ENCODE measurements at places on chromosomes 11 and 22. TPM values are rescaled to one million over a fixed set of nuclear protein-coding genes. Genes with fewer than 3 reads are reported as not detected.

Gene RASSF10
- total RNA-seq: 0.40 TPM

Gene IL10RA
- total RNA-seq: 3.4 TPM

Gene BRSK2
- total RNA-seq: 0.32 TPM

Gene OR51E1
- total RNA-seq: 0.66 TPM

Gene RFPL2
- not detected for total RNA-seq

DNA sequence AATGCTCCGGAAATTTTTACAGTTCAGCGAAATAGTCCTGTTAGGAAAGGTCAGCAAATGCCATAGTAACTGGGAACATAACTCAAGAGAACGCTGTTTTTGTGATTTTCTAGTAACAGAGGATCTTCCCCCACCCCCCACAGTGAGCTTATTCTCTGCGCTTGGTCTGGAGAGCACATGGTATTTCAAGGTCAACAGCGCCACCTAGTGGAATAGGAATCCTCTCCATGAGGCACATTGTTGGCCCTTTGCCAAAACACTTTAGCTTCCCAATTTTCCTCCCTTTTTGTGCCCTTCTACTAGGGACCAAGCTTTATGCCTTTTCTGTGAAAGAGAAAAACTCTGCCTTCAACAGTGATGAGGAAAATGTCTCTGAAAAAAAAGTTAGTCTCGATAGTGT lies 13.2 kb upstream of the OR4C12 start:
- H3K4me3 ChIP-seq: no peak overlapping the region
- H3K27ac ChIP-seq: no peak overlapping the region
- no peaks in the 10 kb centered on the region for H3K36me3 ChIP-seq
- DNase-seq: no peak
- no peaks in the 10 kb centered on the region for H3K4me1 ChIP-seq

- no peaks in the 10 kb centered on the region for H3K4me1 ChIP-seq
- no peak overlapping the region for H3K4me3 ChIP-seq
- H3K36me3 ChIP-seq: no peaks in the 10 kb centered on the region
- no peak for DNase-seq
These were observed 43.7 kb downstream of the PC start for GRCh38 chr11:66914505-66914904.

GRCh38 chr11:31887180-31887579 lies 76.1 kb upstream of the PAX6 start:
- no peaks in the 10 kb centered on the region for H3K36me3 ChIP-seq
- no peak for DNase-seq
- H3K27ac ChIP-seq: no peak overlapping the region
- H3K27me3 ChIP-seq: peaks cover 2% of the 10 kb centered on the region
- H3K4me3 ChIP-seq: no peak overlapping the region

DNA sequence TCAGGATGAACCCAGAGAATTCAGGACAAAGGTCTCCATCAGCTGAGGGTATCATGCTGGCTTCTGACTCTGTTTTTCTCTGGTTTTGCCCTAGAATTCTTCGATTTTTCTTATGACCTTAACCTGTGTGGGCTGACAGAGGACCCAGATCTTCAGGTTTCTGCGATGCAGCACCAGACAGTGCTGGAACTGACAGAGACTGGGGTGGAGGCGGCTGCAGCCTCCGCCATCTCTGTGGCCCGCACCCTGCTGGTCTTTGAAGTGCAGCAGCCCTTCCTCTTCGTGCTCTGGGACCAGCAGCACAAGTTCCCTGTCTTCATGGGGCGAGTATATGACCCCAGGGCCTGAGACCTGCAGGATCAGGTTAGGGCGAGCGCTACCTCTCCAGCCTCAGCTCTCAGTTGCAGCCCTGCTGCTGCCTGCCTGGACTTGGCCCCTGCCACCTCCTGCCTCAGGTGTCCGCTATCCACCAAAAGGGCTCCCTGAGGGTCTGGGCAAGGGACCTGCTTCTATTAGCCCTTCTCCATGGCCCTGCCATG lies 16.8 kb downstream of the SERPING1 start:
- H3K27me3 ChIP-seq: no peaks in the 10 kb centered on the region
- H3K4me3 ChIP-seq: no peak overlapping the region
- DNase-seq: no peak
- H3K27ac ChIP-seq: no peak overlapping the region
- no peaks in the 10 kb centered on the region for H3K4me1 ChIP-seq
- peaks cover 26% of the 10 kb centered on the region for H3K36me3 ChIP-seq

DNA sequence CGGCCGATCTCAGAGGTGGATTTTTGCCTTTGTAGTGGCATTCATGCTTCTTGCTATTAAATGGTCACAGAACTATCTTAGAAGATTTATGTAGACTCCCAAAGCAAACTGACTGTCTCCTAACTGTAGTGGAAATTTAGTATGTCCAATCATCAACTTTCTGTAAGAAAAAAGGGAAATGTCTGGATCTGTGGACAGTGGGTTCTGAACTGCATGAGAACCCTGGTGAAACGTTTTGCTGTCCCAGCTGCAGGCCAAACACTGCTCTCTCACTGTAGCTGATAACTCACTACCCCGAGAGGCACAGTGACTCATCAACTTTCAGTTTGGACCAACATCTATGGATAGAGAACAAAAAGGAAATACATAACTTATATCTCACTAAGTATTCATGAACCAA lies 387.1 kb downstream of the SOX6 start:
- peak overlapping the region; percentile 55 for H3K4me3 ChIP-seq
- H3K4me1 ChIP-seq: peaks cover 53% of the 10 kb centered on the region
- no peaks in the 10 kb centered on the region for H3K36me3 ChIP-seq
- H3K27me3 ChIP-seq: no peaks in the 10 kb centered on the region

DNA sequence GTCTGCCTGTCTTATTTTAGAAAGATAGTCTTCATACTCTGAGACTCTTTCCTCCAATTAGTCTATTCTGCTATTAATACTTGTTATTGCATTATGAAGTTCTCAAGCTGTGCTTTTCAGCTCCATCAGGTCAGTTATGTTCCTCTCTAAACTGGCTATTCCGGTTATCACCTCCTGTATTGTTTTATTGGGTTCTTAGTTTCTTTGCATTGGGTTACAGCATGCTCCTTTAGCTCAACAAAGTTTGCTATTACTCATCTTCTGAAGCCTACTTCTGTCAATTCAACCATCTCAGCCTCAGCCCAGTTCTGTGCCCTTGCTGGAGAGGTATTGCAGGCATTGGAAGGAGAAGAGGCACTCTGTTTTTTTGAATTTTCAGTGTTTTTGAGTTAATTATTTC lies 21.0 kb upstream of the OR5AK2 start:
- H3K4me3 ChIP-seq: no peak overlapping the region
- no peaks in the 10 kb centered on the region for H3K27me3 ChIP-seq
- H3K4me1 ChIP-seq: no peaks in the 10 kb centered on the region
- no peak for DNase-seq
- no peak overlapping the region for H3K27ac ChIP-seq

GRCh38 chr11:69744435-69744834 lies 30.7 kb downstream of the FGF4 start:
- H3K4me1 ChIP-seq: no peaks in the 10 kb centered on the region
- no peak for DNase-seq
- no peak overlapping the region for H3K4me3 ChIP-seq
- peaks cover 8% of the 10 kb centered on the region for H3K27me3 ChIP-seq
- no peaks in the 10 kb centered on the region for H3K36me3 ChIP-seq
- H3K27ac ChIP-seq: no peak overlapping the region

GRCh38 chr11:106770489-106771085 lies 247.7 kb downstream of the GUCY1A2 start:
- no peak for DNase-seq
- H3K4me1 ChIP-seq: no peaks in the 10 kb centered on the region
- no peaks in the 10 kb centered on the region for H3K36me3 ChIP-seq
- no peaks in the 10 kb centered on the region for H3K27me3 ChIP-seq
- no peak overlapping the region for H3K4me3 ChIP-seq
- H3K27ac ChIP-seq: no peak overlapping the region

- H3K4me1 ChIP-seq: no peaks in the 10 kb centered on the region
- H3K4me3 ChIP-seq: no peak overlapping the region
- peaks cover 27% of the 10 kb centered on the region for H3K27me3 ChIP-seq
- DNase-seq: no peak
- no peak overlapping the region for H3K27ac ChIP-seq
These were observed 105.7 kb upstream of the VPREB1 start for GRCh38 chr22:22138915-22139314.

DNA sequence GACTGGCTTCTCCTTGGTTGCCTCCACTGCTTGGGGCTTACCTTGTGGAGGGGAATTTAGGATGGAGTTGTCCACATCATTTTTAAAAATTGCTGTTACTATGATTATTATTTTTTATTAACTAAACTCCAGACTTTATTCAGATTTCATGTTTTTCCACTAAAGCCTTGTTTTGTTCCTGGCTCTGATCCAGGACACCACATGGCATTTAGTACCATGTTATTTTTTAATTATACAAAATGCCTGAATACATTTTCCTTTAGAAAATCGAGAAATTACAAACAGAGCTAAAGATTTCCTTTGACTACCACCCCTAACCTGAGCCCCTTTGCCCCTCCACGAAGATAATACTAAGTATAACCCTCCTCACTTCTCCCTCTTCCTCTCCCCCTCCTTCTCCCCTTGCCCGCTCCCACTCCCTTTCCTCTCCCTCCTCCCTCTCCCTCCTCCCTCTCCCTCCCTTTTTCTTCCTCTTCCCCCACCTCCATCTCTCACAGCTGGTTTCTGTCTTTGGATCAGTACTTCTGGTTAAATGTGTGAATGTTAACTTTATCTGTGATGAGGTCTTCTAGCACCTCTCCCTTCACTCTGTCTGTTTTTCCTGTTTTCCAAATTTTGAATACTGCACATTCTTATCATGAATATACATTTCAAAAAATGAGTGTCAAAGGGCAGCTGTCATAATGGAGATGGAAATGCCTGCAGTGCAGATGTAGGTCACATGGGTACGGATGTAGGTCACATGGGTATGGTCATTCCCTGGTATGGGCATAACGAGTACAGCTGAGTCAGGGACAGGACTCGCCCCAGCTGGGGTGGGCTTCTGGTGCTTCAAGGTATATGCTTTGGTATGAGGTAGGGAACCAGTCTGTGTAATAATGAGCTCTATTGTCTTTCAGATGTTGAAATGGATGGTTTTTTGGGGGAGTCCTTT lies 54.4 kb upstream of the OR4B1 start:
- H3K36me3 ChIP-seq: no peaks in the 10 kb centered on the region
- no peak overlapping the region for H3K4me3 ChIP-seq
- no peak for DNase-seq
- no peaks in the 10 kb centered on the region for H3K27me3 ChIP-seq

DNA sequence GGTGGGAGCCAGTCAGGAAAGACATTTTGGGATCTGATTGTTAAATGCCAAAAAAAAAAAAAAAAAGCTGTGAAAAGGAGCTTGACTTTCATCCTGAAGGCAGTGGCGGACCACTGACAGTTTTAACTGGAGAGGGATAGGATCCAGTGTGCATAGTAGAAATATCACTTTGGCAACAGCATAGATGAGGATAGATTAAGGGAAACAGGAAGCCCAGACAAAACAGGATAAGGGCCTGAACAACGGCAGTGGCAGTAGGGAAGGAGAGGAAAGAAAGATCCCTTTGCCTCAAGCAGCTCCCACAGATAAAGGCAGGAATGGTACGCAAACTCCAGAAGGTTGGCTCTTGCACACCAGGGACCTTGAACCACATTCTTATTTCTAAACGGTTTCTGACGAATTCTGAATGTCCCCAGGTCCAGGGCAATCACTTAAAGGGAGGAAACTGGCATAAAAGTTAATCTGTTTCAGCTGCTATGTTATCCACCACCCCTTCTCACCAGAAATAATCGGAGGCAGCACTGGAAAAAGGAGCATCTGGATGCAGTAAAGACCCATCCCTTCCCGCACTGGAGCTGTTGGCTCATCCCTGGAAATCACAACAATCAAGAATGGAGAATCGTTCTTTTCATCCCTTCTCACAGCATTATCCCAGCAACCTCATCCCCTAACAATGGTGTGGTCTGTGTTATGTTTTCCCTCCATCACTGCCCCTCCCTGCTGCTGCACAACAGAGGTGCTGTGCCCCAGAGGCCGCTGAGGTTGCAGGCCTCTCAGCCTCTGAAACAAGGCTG lies 99.1 kb downstream of the GAB2 start:
- H3K27me3 ChIP-seq: no peaks in the 10 kb centered on the region
- no peak overlapping the region for H3K27ac ChIP-seq
- peaks cover 9% of the 10 kb centered on the region for H3K4me1 ChIP-seq
- H3K36me3 ChIP-seq: no peaks in the 10 kb centered on the region

DNA sequence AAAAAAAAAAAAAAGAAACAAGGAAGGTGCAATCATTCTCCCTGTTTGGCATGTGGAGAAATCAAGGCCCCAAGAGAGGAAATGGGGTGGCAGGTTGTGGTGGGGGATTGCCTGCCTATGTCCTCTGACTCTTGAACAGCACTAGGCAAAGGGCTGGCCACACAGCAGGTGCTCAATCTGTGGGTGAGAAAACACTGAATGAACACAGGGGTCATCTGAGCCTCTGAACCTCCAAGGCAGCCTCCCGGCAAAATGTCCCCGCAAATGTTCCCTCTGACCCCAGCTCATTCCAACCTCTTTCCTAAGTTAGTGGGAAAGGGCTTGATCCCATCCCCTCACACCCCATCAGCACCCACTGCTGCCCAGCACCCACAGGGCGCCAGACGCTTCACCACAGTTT lies 4.6 kb downstream of the PLA2G6 start:
- DNase-seq: no peak
- H3K27me3 ChIP-seq: no peaks in the 10 kb centered on the region
- no peak overlapping the region for H3K4me3 ChIP-seq
- H3K36me3 ChIP-seq: no peaks in the 10 kb centered on the region
- peaks cover 77% of the 10 kb centered on the region for H3K4me1 ChIP-seq

DNA sequence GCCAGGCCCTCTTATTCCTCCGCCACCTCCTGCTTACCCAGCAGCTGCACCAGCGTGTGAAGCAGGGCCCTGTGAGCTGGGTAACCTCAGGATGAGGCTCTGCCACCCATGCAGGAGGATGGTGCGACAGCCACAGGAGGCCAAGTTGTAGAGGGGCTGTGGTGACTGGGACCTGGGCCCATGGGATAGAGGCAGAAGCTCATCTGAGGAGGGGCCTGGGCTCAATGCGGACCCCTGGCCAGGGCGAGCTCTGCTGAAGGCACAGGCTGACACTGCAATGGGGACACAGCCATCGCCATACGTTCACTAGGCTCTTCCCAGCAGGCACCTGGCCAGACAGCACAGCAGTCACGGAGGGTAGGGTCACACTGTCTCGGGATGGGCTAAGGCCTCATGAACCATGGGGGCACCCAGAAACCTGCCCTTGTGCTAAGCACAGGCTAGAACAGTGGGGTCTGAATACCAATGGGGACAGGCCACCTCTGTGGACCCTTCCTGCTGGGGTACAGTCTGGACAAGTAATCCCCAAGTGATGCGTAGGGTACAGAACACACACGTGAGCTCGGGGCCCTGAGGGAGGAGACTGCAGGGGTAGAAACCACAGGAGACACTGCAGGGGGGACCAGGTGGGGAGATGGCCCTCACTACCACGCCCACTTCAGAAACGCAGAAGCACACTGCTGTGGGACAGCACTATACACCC lies 35.3 kb downstream of the GNB1L start:
- no peak for DNase-seq
- no peaks in the 10 kb centered on the region for H3K36me3 ChIP-seq
- H3K27me3 ChIP-seq: no peaks in the 10 kb centered on the region
- no peak overlapping the region for H3K27ac ChIP-seq
- no peak overlapping the region for H3K4me3 ChIP-seq
- no peaks in the 10 kb centered on the region for H3K4me1 ChIP-seq

- no peak for DNase-seq
- H3K27ac ChIP-seq: no peak overlapping the region
- H3K4me3 ChIP-seq: no peak overlapping the region
- no peaks in the 10 kb centered on the region for H3K36me3 ChIP-seq
- no peaks in the 10 kb centered on the region for H3K27me3 ChIP-seq
- H3K4me1 ChIP-seq: peaks cover 38% of the 10 kb centered on the region
These were observed 22.5 kb upstream of the WNT7B start for GRCh38 chr22:45999379-45999971.

All from psoas muscle (tissue), 8 donors.